ENCODE measurements at places on chromosomes 4 and X.

DNA sequence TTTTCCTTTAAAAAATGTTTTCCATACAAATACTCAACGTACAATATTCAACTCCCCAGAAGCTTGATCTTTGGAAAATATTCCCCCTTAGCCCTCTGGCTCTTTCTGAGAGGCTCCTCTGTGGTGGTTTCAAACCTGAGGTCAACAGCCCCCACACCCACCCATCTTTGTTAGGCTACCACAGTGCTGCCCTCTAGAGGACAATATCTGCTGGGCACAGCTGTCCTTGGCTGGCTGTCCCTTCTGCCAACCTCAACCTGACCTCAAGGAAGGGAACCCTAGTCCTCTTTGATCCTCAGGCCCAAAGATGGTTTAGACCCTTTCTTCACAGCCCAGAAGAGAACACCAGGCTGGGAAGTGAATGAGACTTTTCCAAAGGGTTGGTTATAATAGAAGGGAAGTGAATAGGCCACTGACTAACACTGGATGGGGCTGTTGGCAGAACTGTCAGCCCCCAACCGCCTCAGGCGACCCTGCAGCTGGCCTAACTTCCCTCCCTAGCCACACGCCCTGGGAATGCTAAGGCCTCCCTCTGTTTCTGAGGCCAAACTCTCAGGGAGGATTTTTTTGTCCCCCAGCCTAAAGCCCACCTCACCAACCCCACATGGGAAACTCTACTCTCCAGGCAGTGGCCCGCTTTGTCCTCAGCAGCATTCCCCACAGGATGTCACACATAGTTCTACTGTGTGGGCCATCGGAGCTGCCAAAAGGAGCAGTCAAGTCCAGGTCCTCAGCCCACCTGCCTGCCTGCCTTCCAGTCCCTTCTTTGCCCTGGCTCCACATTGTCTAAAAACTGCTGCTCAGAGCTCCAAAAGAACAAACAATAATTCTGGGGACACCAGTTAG, 34.3 kb downstream of the NYX start:
- no peak for DNase-seq

GRCh38 chr4:118026806-118027205, 7.5 kb upstream of the NDST3 start:
- no peak for DNase-seq

- DNase-seq, result peak; percentile 7
These were observed 64.7 kb upstream of the NKX1-1 start for GRCh38 chr4:1470816-1471442.

DNA sequence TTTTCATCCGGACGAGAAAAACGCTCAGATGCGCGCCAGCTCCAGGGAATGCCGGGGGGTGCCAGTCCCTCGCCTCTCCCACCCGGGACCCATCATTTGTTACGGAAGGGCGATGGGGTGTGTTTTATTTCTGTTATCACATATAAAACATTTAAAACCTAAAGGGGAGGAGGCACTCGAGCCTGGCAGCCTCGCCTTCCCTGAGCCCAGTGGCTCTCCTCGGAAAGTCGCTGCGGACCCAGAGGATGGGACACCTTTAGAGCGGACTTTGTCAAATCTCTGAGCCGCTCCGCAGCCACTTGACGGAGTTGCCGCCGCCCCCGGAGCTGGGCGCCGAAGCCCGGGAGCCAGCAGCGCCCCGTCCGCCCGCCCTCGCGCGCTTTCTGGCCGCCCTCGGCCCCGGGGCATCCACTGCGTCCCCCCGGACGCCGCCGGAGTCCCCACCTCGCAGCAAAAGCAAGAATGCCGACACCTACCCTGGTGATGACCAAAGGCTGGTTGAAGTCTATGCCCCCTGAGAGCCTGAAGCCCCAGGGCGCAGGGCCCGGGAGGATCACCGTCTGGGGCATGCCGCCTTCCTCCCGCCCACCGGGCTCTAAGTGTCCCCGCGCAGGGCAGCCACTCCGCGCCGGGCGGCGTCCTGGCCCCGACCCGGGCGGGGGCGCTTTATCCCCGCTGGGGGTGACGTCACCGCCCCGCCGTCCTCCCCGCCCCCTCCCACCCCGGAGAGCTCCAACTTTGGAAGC, at the start of gene PDLIM3:
TSS of gene PDLIM3 (minus strand) at position 642 of the 746 bp plus-strand sequence. CDS start at position 569, 73 bp downstream.
- no peak for DNase-seq

DNA sequence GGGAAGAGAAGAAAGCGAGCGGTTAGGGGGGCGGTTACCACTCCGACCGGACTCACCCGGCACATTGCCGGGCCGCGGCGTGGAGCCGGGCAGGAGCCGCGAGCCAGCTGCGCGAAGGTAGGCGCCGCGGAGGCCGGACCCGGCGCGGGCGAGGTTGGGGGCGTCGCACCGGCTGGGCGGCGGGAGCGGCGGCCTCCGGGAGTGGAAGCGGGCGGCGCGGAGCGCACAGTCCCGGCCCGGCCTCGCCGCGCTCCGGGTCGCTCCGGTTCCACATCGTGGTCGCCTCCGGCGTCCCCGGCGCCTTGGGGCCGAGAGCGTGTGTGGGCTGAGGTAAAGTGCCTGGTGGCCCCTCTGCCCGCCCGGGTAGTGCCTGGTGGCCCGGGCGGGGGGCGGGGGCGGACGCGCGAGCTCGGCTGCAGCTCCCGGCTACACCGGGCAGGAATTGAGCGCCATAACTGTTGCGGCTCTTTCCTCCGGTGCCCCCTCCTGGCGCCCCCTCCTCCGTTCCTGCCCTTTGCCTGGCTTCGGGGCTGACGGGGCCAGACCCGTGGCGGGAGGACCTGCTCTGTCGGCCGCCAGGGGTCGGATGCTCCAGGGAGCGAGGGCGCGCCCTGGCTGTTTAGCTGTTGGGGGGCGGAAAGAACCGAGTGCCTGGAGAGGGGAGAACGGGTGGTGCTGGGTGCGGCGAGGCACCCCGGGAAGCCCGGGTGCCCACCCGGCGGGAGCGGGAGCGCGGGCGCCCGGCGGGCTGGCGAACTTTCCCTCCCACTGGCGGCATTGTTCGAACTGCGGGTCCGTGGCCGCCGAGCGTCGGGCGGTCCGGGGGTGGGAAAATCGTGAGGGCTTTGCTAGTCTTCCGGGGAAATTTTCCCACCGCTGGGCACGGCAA, 626 bp downstream of the JADE3 start:
- DNase-seq, result peak; percentile 29

DNA sequence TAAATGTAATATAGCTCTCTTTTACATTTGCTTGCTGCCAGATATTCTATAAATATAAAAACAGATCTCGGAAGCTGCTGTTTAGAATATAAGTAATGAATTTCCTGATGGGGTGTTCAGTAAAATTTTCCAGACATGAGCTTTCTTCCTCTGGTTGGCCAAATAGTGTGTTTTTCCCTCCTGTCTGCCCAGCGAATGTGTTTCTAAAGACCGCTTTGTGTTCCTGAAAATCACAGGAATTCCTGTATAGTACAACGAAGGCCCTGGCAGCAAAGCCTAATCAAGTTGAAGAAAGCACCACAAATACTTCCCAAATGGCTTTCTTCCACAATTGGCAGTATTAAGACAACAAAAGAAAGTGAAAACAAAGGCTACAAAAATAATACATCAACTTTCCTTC, 494.1 kb downstream of the INPP4B start:
- DNase-seq, result no peak

GRCh38 chr4:188780686-188781085, 641.4 kb downstream of the TRIML1 start:
- DNase-seq, result no peak

GRCh38 chr4:3494462-3494871, 31.4 kb downstream of the DOK7 start:
- no peak for DNase-seq

GRCh38 chr4:10083331-10083771, 33.2 kb downstream of the WDR1 start:
- peak; percentile 4 for DNase-seq

GRCh38 chr4:119025420-119025819, 110.2 kb upstream of the MYOZ2 start:
- DNase-seq, result no peak

GRCh38 chr4:140186651-140187315, 32.8 kb upstream of the MAML3 start:
- no peak for DNase-seq
